Aorta (tissue), 5 donors: ENCODE measurements at places on chromosomes 2 and 18. TPM values are rescaled to one million over a fixed set of nuclear protein-coding genes. Genes with fewer than 3 reads are reported as not detected.
A peak's percentile ranks its signal among the peaks of the same experiment; 100 is the strongest.

Gene EHD3
- 19.8 TPM for total RNA-seq

Gene REG3A
- total RNA-seq = 8.3 TPM

DNA sequence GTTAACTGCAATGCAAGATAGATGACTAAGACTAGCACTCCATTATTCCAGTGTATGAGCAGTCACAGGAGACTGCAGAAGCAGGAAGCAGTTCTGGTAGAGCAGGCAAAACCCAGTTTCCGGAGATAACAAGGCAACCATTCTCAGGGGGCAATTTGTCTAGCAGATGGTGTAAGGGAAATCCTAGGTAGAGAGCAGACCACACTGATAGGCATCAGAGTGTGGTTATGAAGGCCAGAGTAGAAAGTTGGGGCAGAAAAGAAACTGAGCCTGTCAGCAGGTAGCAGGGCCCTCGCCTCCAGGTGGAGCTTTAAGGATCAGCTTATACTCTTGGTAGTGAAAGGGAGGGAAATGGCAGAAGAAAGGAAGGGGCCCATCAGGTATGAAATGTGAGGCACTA, 164.4 kb downstream of the PDE11A start:
- DNase-seq = no peak

Gene EEF1B2
- total RNA-seq = 387 TPM

- no peak for DNase-seq
Measured at GRCh38 chr2:126914811-126915500, 16.3 kb downstream of the TEX51 start.

Gene ELP2
- 62.6 TPM for total RNA-seq

DNA sequence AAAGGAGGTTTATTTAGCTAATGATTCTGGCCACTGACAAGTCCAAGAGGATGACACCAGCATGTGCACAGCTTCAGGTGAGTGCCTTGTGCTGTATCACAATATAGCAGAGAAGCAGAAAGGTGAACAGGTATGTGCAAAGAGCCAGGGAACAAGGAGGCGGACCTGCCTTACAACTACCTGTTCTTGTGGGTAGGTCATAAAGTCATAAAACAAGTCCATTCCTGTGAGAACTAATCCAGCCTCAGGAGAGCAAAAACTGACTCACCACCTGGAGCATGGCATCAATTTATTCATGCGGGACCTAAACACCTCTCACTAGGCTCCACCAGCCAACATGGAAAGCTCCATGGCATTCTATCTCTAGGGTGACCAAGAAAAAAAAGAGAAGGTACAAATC, 234.2 kb downstream of the ASXL3 start:
- DNase-seq = no peak

DNA sequence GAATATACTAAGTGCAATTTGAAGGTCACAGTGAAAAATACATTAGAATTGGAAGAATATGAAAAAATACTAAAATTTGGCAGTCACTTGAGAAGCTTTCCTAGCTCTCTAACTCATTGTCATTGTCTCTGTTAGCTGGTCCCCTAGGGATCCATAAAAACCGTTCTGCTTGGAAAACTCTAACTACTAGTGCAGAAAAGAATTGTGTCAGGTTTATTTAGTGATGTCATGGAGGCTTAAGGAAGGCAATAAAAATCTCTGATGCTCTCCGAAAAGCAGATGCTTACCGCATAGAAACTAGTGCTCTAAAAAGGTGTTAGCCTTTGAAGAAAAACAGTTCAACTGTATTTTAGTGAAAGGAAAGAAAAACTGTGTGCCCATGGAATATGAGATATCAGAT, 150.1 kb upstream of the DLGAP1 start:
- no peak for DNase-seq

Gene APLF
- 8.7 TPM for total RNA-seq

GRCh38 chr2:217847115-217847514, 155.7 kb downstream of the TNS1 start:
- no peak for DNase-seq

Gene GAL3ST2
- not detected for total RNA-seq

DNA sequence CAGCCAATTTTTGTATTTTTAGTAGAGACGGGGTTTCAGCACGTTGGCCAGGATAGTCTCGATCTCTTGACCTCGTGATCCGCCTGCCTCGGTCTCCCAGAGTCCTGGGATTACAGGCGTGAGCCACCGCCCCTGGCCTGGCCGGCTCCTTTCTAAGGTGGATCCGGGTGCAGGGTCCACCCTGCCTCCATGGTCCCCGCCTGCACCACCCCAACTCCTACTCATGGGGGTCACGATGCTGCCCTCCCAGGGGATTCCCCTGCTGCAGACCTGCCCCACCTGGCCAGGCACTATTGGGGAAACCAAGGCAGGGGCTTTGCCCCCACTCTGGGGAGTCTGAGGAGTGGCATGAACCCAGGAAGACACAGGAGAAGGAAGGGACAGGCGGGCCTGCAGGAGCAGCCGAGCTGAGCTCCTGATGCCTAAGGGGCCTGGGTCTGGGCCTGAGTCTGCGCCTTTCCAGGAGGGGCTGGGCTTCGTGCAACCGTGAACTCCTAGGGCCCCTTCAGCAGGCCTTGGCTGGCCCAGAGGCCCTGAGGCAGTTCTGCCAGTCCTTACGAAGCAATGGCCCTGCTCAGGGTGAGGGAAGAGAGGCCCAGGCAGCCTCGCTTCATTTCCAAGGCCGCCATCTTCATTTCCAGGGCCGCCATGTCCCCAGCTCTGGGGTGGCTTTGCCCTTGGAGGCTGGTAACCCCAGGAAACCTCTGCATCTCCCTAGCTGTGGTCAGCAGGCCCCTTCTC, 67.2 kb upstream of the SMAD7 start:
- no peak for DNase-seq

DNA sequence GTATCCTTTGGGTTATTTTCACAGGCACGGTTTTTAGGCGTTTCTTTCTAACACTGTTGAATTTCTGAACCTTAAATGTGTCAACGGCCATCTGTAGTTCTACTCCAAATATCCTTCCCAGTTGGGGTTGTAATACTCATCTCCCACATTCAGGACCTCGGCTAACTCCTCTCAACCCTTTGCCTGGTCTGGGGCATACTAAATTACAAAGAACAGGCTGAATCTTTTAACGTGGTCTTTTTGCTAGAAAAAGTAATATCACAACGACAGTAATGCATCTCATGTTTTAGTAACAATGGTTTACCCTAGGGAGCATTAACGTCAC, 2.1 kb downstream of the RPRM start:
- no peak for DNase-seq

Gene HRH4
- total RNA-seq = 0.15 TPM

GRCh38 chr2:127397568-127398238, 9.9 kb upstream of the MAP3K2 start:
- DNase-seq = no peak

DNA sequence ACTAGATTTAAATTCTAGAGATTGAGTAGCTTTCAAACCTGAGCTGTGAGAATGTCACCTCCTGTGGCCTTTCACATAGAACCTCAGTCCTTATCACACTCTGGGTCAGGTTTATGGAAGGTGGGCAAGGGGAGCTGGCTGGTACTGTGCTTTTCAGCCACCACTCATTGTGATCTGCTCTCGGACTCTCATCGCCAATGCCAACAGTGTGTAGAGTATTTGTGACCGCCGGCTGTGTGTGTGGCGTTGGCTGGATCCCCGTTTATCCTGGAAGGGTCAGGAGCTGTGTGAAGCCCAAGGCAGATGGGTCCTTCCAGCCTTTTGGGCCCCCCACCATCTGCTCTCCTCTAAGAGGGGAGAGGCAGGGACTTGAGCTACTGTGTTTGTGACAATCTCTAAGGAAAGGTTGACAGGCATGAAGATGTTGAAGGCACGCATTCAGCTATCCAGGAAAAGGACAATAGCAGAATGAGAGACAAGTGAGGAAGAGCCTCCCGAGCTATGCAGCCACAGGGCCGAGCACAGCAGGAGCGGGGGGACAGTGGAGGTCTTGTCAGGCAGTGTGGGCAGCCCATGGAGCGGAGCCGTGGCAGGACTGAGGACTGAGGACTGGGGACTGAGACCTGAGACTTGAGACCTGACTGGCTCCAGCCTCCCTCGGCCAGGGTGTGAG, 107.1 kb upstream of the TPO start:
- DNase-seq = no peak

DNA sequence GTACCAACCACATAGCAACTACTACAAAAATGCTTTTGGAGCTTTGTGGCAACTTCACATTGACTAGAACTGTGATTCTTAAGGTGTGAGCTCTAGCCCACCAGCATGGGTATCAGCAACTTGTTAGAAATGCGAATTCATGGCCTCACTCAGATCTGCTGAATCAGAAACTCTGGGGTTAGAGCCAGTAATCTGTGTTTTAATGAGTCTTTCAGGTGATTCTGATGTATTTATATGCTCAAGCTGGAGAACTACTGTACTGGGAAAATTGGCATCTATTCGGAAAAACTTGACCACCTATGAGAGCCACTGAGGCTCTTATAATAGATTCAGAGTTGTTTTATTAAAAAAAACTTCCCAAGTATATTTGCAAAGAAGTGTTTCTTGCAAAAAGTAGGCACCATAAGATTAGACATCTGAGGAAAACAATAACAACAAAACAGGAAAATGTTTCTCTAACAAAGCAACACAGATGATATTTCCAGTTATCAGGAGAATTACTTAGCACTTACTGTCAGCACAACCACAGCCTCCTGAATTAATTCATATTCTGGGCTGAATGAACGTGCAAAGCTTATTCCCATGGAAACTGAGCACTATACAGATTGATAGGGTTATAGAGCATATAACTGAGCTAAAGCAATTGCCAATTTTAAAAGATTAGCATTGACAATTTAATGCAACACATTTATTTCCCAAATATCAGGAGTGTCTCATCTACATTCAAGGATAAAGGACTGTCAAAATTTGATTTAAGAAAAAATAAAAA, 71.6 kb downstream of the NCKAP5 start:
- DNase-seq = no peak

DNA sequence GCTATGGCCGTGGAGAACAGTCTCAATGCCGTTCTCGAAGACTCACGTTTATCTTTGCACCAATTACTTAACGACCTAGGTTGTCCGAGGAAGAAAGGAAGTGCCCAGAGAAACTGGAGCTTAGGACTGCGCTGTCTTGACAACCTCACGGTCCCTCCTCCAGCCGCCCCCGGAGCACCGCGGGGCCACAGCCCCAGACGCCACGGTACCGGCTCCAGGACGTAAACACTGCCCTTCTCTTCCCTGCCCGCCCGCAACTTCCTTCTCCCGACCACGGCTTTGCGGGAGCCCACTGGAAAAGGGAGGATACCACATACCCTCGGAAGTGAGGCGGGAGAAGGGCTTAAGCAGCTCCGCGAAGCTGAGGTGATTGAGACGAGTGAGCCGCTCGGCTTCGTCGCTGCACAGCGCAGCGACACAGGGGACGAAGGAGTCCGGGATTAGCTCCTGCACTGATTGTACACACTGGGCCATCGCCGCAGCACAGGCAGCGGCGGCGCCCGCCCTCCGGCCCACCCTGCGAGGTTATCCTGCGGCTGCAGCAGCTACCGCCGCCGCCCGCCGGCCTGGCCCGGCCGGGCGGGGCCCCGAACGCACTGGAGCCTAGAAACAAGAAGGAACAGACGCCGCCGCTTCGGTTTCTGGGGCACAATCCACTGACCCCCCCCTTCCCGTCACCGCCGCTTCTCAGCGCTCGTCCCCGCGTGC, 483 bp downstream of the TRAPPC8 start:
- peak; percentile 59 for DNase-seq

DNA sequence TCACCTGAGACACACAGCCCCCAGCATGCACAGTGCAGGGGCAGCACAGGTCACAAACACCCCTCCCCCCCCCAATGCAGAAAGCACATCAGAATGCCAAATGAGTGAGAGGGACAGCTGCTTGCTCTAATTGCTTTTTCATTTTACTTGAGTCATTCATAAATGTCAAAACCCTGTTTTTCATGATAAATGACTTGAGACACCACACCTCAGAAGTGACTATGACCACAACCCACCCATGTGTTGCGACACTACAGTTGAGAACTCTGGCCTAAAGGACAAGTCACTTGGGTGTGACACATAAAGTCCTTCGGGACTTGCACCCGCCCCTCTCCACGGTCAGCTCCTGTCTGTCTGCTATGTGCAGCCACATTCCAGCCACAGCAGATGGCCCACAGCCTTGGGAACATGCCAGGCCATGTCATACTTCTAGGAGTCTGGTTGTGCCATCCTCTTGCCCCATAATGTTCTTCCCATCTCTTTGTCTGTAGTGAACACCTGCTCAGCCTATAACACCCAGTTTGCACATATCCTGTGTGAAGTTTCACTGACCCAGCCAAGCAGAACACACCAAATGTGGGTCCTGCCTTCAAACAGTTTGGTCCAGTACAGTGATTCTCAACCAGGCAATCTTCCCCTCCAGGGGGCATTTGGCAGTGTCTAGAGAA, 30.2 kb upstream of the RIOK3 start:
- no peak for DNase-seq

GRCh38 chr2:25330937-25331336, 10.8 kb downstream of the DNMT3A start:
- DNase-seq = no peak

DNA sequence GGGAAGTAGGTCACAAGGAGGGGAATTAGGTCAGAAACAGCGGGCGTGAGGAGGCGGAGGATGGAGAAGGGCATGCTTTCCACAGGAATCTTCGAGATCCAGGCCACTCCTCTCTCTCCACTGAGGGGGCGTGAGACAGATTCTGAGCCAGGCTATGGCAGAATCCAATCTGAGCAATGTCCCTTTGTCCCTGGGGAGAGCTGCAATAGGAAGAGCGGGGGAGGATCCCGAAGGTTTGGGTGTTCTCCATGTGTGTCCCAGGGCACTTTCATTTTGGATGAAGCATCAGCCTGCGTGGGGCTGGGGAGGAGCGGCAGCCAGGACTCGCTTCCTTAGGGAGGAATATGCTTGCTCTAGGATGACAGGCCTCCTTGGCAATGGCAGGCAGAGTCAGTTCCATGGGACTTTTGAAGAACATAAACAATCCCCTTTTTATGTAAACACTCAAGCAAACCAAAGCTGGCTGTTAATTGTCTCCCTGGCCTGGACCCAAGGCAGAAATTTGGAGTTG, 84.0 kb downstream of the LIPG start:
- no peak for DNase-seq

DNA sequence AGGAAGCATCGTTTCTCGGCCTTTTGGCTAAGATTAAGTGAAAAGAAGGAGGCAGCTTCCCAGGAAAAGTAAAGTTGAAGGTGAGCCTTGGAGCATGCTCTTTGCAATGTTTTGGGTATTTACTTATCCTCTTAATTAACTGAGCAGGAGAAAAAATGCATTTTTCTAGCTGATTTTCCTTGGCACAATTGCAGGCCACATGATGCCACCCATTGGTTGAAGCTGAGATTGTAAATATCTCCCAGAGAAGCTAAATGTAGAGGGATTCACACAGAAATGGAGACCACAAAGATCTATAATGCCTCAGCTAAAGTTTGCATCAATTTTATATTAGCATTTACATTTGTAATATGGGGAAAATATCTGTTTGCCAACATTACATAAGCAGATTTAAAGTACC, 294.1 kb downstream of the KCNS3 start:
- no peak for DNase-seq

Gene PCARE
- not detected for total RNA-seq

GRCh38 chr2:176914371-176914770, 298.2 kb upstream of the HNRNPA3 start:
- DNase-seq = no peak

Gene RESP18
- total RNA-seq = not detected

Gene TGOLN2
- total RNA-seq = 116 TPM
